ENCODE measurements at places on chromosomes 1 and 21. TPM values are rescaled to one million over a fixed set of nuclear protein-coding genes. Genes with fewer than 3 reads are reported as not detected.

NEGR1 gene
- not detected for total RNA-seq

IGSF9 gene
- total RNA-seq, result 0.21 TPM

E2F2 gene
- 2.5 TPM for total RNA-seq

SH2D1B gene
- total RNA-seq, result 0.10 TPM

UBL4B gene
- total RNA-seq, result not detected

KLF17 gene
- 0.67 TPM for total RNA-seq

OR2L8 gene
- not detected for total RNA-seq

SPRR1B gene
- not detected for total RNA-seq

EGLN1 gene
- 50.8 TPM for total RNA-seq

RUNX1 gene
- 5.4 TPM for total RNA-seq

SMG5 gene
- total RNA-seq, result 42.9 TPM

ANXA9 gene
- total RNA-seq, result 1.00 TPM

KCNQ4 gene
- 0.43 TPM for total RNA-seq

CAMK2N1 gene
- total RNA-seq, result 44.1 TPM

PPFIA4 gene
- total RNA-seq, result 0.40 TPM

ARL8A gene
- 44.0 TPM for total RNA-seq

DIRAS3 gene
- total RNA-seq, result 1.0 TPM

SPATA45 gene
- not detected for total RNA-seq

DMBX1 gene
- 0.70 TPM for total RNA-seq

FOXD2 gene
- total RNA-seq, result 0.48 TPM

CACNA1E gene
- total RNA-seq, result not detected

MYOM3 gene
- 5.8 TPM for total RNA-seq

AIM2 gene
- total RNA-seq, result not detected

PGLYRP4 gene
- not detected for total RNA-seq

RPL22 gene
- total RNA-seq, result 430 TPM

RNU1-3 gene
- not detected for total RNA-seq

EXO5 gene
- total RNA-seq, result 3.6 TPM

KRTAP19-3 gene
- total RNA-seq, result not detected

FAM76A gene
- 6.3 TPM for total RNA-seq

EFNA4 gene
- total RNA-seq, result 12.4 TPM

CELA2A gene
- not detected for total RNA-seq

SPRR3 gene
- total RNA-seq, result not detected

TMEM82 gene
- not detected for total RNA-seq

CCDC27 gene
- total RNA-seq, result not detected

C1orf141 gene
- not detected for total RNA-seq

OR2G6 gene
- not detected for total RNA-seq

WLS gene
- 16.8 TPM for total RNA-seq

HSPA6 gene
- total RNA-seq, result 1.6 TPM

IQCC gene
- total RNA-seq, result 2.0 TPM

DYNLT5 gene
- not detected for total RNA-seq

KRTAP10-8 gene
- not detected for total RNA-seq

RCAN1 gene
- total RNA-seq, result 16.1 TPM

ACKR1 gene
- not detected for total RNA-seq

TRIM45 gene
- 1.5 TPM for total RNA-seq

FLG2 gene
- total RNA-seq, result not detected

WDR4 gene
- 30.5 TPM for total RNA-seq

LRRC7 gene
- total RNA-seq, result not detected

SDC3 gene
- total RNA-seq, result 8.2 TPM

ARHGAP29 gene
- 16.5 TPM for total RNA-seq

TNNT2 gene
- total RNA-seq, result 0.39 TPM

L1TD1 gene
- not detected for total RNA-seq

SNX7 gene
- 27.0 TPM for total RNA-seq

NT5C1A gene
- not detected for total RNA-seq

PLEKHA6 gene
- 37.8 TPM for total RNA-seq

NBPF1 gene
- total RNA-seq, result 22.0 TPM

SH3BGR gene
- 1.3 TPM for total RNA-seq

S100A6 gene
- 3,724 TPM for total RNA-seq

All from A549 treated with GW870086 at 1 μM for 4 hours (cell line).